ENCODE measurements at places on chromosomes 1 and 21.

DNA sequence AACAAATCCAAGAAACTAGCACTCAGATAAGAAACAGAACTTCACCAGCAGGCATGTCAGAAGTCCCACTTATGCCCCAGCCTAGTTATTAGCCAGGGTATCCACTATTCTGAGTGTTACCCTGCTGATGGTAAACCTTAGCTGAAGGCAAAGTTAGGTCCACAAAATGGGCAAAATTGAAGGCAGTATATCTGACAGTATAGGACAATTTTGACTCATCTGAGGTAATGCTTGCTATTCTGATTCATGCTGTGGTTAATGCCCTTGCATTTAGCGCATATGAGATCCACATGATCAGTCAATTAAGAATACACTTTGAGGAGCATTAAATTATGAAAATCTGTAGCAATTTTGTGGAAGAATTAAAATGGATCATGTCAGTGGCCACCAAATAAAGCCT lies 15.1 kb downstream of the IFI44 start:
- no peak for DNase-seq

- no peak for DNase-seq
Observed at GRCh38 chr1:238111516-238111915, 220.8 kb upstream of the ZP4 start.

DNA sequence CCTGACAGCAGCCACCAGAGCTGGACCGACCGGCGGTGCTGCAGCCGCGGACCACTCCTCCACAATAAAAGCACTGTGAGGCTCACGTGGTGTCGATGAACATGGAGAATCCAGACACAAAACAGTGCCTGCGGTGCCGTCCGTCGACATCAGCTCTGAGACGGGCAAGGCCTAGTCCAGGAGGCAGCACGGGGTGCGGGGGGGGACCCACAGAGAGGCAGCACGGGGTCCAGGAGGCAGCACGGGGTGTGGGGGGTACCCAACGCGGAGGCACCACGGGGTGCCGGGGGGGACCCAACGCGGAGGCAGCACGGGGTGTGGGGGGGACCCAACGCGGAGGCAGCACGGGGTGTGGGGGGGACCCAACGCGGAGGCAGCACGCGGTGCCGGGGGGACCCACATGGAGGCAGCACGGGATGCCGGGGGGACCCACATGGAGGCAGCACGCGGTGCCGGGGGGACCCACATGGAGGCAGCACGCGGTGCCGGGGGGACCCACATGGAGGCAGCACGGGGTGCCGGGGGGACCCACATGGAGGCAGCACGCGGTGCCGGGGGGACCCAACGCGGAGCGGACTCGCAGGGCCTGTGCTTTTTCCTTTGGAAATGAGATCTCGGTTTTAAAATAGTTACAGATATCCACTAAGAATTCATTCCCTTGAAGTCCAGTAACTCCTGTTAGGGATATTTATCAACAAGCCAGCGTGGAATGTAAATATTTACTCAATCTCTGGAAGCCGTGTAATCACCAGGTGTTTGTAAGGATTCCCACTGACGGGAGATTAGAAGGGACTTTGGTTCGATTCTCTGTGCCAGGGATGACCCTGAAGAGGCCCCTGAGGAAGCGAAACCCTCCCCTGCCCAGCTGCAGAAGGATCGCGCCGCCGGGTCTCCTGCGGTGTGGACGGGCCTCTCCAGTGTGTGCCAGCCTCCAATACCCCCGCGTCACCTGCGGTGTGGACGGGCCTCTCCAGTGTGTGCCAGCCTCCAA lies 52.1 kb downstream of the COL6A1 start:
- peak; percentile 58 for DNase-seq

GRCh38 chr1:119097380-119097779 lies 43.1 kb downstream of the WARS2 start:
- DNase-seq, result no peak

GRCh38 chr1:87084244-87084836 lies 169.9 kb downstream of the HS2ST1 start:
- no peak for DNase-seq

GRCh38 chr1:51445351-51446090 lies 73.5 kb downstream of the EPS15 start:
- DNase-seq, result no peak

GRCh38 chr1:2350501-2350900 lies 40.9 kb downstream of the MORN1 start:
- no peak for DNase-seq

- DNase-seq, result no peak
Observed at GRCh38 chr1:223887747-223888418, 42.1 kb upstream of the TP53BP2 start.

- DNase-seq, result no peak
Observed at GRCh38 chr1:12141163-12141850, 25.5 kb upstream of the TNFRSF1B start.

DNA sequence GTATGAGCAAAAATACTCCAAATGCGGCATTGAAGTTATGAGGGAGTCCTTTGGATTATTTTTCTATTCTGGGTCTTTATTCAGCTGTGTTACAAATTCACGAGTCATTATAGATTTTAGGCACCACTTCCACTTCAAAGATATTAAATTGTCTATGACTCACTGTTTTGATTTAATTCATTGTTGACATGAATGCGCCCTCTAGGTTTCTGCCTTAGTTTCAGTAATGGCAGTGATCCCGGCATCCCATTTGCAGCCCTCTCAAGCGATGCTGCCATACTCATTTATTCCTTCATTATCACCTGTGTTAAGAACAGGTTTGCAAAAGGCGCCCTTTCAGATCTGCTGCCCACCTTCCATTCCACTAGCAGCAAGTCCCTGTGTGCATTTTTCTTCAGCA lies 14.0 kb downstream of the RSPO1 start:
- DNase-seq, result no peak

DNA sequence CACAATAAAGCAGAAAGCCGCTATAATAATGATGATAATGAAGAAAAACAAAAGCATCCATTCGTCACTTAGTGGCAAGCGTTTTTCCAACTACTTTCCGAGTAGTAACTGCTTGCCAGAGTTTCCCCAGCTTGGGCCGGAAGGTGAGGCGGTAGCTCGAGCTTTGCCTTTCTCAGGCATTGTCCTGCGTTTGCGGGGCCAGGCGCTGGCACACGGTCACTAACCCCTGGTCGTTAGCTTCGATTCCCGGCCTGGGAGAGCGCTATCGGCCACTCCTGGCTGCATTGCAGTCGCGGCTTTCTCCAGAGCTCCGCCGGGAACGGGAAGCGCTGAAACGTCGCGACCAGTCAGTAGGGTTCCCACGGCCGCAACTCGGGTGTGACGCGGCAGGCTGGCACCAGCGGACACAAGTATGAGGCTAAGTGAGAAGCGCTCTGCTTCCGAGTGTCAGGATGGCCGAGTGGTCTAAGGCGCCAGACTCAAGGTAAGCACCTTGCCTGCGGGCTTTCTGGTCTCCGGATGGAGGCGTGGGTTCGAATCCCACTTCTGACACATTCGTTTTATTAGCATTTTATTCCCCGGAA lies 14.6 kb upstream of the ZNF692 start:
- DNase-seq, result peak; percentile 62

DNA sequence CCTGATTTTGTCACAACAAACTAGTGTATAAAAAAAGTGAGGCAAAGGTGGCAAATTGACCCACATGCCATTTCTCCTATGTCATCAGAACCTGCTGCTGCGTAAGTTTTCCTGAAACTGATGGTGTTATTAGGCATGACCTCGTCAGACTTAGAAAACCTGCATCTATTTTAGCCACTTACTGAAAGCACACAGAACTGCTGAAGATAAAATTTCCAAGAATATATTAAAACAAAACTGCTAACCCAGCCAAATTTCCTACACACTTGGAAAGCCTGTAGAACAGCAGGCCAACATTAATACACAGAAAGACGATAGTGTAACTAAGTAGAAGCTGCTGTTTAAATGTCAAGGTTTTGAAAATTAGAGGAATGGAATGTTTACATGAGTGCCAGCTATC lies 674.5 kb upstream of the CXADR start:
- DNase-seq, result no peak

DNA sequence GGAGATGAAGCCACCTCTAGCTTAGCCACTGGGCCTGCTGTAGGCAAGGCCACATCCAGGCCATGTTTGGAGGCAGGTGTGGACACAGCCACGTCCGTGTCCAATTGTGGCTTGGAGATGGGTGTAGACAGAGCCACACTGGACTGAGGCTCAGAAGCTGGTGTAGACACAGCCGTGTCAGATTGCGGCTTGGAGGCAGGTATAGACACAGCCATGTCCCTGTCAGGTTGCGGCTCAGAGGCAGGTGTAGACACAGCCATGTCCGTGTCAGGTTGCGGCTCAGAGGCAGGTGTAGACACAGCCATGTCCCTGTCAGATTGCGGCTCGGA lies 2.2 kb downstream of the PERM1 start:
- no peak for DNase-seq

DNA sequence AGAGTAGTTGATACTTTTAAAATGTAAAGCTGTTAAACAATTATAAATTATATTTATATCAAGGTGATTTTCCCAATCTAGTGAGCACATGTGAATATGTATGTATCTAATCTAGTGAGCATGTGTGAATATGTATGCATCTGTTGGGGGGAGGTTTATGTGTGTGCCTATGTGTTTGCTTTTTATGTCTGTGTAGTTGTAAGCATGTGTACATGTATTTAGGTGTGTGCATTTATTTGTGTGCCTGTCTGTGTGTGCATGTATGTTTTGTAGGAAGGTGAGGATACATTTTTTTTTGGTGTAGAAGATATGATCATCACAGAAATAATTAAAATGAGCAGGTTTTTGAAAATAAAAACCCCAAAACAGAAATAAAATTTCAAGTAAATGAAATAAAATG lies 318.9 kb upstream of the CHRM3 start:
- no peak for DNase-seq

DNA sequence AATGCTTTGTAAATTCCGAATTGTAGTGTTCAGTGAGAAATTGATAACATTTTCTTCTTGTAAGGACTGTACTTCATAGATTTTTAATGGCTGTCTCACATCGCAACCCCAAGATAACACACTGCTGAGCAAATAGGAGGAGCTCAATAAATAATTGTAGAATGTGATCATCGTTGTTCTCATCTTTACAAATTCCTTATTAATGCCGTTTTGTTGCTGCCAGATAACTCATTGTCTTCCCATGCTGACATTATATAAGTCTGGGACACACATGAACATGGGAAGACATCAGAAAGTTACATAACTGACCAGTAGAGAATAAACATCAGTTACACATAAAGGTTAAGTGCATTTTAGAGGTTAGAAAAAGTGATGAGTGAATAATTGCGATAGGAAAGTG lies 46.4 kb upstream of the TSPAN2 start:
- DNase-seq, result no peak

DNA sequence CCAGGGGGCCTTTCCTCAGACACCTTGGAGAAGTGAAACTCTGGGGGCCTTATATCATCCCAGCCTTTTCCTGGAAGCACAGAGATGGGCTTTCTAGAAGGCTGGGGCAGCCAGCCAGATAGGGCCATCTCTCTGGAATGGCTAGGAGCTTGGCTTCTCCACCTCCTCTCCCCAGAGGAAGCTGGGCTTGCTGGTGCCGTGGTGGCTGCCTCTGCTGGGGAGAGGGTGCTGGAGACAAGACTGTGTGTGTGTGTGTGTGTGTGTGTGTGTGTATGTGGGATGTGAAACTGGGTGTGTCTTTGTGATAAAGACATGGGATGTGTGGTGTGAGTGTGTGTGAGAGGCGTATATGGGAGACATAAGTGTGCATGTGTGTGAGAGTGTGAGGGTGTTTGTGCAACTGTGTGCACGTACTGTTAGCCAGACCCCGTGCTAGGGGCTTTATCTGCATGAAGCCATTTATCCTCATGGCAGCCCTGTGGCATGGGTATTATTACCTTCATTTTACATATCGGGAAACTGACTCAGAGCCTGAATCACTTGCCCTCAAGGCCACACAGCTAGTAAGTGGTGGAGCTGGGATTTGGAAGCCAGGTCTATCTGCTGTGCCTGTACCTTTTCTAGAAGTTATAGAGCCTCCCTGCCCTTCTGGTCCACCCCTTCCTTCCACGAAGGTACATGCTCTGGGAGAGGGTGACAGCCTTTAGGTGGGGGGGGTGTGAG lies 44.2 kb downstream of the PTPRU start:
- no peak for DNase-seq

DNA sequence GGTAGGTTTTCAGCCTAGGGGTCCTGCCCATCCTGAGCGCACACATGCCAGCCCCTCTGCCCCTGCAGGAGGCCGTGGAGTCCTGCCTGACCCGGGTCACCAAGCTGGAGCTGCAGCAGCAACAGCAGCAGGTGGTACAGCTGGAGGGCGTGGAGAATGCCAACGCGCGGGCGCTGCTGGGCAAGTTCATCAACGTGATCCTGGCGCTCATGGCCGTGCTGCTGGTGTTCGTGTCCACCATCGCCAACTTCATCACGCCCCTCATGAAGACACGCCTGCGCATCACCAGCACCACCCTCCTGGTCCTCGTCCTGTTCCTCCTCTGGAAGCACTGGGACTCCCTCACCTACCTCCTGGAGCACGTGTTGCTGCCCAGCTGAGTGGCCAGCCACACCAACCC lies 44.0 kb downstream of the TMCC2 start:
- DNase-seq, result no peak

DNA sequence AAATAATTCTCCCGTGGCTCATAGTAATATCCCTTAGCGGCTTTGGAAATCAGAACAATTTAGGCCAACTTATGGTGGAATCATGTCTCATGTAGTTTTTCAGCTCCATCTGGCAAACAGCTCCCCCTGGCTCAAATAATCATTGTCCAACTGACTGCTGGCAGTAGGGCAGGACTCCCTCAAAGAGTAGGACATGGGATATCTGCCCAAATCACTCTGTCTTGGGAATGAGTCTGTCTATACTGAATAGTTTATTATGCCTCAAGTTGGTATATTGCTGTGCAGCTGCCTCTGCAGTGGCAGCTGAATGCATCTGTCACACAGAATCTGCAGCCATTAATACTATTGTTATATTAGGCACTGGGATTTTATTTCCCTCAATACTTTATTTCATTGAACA lies 255.7 kb downstream of the COL11A1 start:
- no peak for DNase-seq

DNA sequence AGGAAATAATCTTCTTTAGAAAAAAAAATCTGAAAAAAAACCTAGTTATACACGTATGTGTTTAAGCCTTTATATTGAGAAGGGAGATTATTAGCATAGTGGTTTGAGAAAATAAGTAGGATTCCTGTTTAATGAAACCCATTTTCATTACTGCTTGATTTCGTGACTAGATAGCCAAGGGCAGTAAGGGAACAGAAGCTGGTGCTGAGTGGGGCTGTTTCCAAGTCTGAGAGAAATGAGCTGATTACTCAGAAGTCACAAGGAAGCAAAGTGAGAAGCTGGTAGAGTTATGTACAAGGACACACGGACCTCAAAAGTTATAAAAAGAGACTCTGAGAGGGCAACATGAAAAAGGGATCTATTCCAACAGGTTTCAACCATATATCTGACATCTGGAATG lies 256.5 kb downstream of the TTLL7 start:
- DNase-seq, result no peak

Data from HuH-7 (cell line).